ENCODE measurements at places on chromosomes 2 and 18. TPM values are rescaled to one million over a fixed set of nuclear protein-coding genes. Genes with fewer than 3 reads are reported as not detected.

The TSPYL6 gene
- polyA plus RNA-seq: not detected

The CXCR1 gene
- 4.9 TPM for polyA plus RNA-seq

The STARD6 gene
- polyA plus RNA-seq: not detected

The SMIM21 gene
- polyA plus RNA-seq: not detected

The LRRTM1 gene
- not detected for polyA plus RNA-seq

The MAP2 gene
- polyA plus RNA-seq: 0.38 TPM

The UGGT1 gene
- polyA plus RNA-seq: 4.5 TPM

The PROC gene
- 0.16 TPM for polyA plus RNA-seq

GRCh38 chr2:113075030-113075429, 7.3 kb downstream of the IL1F10 start:
- DNase-seq: no peak

GRCh38 chr2:47274054-47274782, 119.1 kb upstream of the STPG4 start:
- DNase-seq: no peak

DNA sequence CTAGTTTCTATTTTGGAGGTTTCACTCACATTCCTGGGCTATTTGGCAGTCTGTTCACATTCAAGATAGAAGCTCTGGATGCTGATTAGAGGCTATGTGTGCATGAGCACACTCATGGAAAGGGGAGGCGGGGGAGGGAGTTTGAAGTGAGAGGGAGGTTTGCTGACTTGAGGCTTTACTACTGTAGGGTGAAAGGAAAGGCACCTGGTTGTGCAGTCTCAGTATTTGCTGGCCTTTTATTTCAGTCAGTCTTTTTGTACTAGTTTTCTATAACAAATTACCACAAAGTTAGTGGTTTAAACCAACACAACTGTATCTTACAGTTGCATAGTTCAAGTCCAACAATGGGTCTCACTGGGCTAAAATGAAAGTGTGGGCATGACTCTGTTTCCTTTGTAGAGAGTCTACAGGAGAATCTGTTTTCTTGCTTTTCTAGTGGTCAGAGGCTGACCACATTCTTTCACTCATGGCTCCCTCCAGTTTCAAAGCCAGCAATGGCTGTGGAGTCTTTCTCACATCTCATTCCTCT, 47.7 kb upstream of the NR4A2 start:
- DNase-seq: no peak

GRCh38 chr2:10220902-10221391, 81.8 kb upstream of the HPCAL1 start:
- peak; percentile 66 for DNase-seq

- DNase-seq: no peak
Measured at GRCh38 chr2:134462275-134462674, 208.4 kb downstream of the MGAT5 start.

DNA sequence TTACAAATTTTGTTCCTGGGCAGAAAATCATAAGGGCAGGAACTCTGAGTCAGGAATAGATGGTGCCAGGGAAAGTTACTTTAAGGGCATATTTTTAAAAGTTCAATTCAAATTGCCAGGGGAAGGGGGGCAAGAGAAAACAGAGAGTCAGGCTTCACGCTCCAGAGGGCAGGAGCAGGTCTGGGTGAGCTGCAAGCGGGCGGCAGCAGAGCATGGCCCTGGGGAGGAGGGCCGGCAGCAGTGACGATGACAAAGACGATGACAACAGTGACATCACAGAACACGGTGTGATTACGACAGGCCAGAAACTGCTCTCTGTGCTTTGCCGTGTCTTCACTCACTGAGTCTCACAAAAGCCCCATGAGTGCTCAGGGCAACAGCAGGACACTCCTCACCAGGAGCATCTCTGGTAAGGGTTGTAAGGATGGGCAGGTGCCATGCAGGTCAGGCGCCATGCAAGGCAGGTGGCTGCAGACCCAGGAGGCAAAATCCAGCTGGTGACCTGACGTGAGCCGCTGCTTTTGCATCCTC, 23.3 kb downstream of the CHST10 start:
- DNase-seq: peak; percentile 81

DNA sequence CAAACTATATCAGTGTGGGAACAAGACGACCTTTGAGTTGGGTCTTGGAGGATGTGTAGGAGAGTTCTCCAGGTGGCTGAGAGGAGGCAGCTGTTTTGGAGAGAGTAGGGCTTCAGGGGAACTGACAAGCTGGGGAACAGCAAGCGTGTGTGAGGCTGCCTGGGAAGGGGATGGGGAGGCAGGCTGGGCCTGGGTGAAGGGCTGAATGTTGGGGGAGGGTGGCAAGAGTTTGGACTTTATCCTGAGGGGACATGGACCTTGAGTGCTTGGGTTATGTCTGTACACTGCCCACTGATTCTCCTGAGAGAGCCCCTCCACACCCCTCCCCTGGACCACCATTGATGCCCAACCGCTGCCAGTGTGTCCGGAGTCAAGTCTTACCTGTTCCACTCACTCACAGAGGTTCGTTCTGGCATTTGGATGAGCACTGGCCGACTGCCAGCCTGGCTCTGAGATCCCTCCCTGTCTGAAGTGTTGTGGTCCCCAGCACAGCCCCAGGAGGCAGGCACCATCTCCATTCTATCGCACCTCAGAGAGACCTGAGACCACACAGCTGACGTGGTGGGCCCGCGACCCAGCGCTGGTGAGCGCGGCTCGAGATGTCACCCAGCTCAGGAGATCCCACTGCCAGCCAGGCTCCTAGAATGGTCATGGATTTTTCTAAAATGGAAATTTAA, 59.5 kb downstream of the DCDC2C start:
- DNase-seq: no peak

DNA sequence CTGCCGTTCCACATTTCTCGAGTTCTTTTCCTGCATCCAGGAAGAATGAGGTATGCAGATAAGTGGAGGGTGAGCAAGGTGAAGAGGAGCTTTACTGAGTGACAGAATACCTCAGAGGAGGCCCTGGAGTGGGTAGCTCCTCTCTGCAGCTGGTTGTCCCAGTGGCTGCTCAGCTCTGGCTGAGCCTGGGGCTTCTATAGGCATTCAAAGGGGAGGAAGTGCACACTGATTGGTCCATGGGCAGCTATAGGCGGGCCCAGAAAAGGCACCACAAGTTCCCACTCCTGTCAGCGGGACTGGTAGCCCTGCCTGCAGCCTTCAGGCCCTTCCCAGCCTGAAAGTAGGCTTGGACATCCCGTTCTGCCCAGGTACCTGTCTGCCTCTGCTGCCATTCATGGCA, 94.7 kb downstream of the DOK6 start:
- DNase-seq: no peak

DNA sequence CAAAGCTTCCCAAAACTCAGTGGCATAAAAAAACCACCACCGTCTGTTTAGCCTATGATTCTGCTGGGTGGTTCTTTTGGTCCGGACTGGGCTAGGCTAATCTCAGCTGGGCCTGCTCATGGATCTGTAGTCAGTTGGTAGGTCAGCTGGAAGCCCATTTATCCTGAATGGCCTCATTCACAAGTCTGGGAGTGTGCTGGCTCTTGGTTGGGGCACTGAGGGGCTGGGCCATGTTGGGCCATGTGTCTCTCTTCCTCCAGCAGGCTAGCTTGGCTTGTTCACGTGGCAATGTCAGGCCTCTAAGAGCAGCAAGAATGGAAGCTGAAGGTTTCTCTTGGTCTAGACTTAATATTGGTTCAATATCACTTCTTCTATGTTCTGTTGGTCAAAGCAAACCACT, 95.7 kb upstream of the HS6ST1 start:
- DNase-seq: peak; percentile 44

DNA sequence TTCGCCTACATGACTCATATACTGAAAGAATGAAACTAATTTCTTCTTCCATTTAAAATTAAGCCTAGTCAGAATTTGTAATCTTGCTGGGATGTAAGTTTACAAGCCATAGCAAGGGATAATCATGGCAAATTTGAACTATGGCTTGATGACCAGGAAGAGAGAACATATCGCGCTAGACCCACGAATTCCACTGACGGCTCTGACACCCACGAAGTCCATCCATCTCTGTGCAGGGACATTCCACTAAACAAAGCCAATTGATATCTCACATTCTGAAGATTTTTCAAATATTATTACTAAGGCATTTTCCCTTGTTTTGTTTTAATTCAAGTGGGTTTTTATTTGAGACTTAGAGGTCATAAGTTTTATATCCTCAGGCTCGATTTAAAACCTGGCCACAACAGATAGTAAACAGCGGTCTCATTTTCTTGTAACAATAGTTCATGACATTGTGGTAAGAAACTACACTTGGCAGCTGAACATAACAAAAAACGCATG, 113.0 kb downstream of the QPCT start:
- no peak for DNase-seq
